ENCODE measurements at places on chromosomes 6 and 20.

DNA sequence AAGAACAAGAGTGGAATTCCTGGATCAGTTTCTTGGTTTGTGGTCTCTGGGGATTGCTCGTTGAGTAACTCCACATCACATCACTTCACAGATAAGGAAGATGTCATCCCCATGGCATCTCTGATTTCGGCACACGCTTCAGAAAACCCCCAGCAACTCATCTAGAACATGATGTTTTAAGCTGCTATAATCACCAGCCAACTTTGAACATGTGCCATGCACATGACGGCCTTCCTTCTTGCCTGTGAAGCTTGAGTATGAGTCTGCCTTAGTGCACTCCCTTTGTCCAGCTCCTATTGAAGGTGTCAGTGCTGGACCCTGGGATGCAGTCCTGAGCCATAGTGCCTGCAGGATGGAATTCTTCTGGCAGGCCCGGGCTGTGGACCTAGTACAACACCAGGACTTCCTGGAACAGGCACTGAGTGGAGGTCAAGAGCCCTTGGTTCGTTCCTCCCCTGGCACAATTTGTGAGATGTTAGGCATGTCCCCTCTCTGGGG, 231.5 kb upstream of the SUPT3H start:
- DNase-seq: no peak

GRCh38 chr6:133609415-133610226, 279.3 kb upstream of the TCF21 start:
- DNase-seq: no peak

GRCh38 chr20:12965870-12966251, 42.9 kb upstream of the SPTLC3 start:
- no peak for DNase-seq

GRCh38 chr20:1897965-1898464, 2.8 kb downstream of the SIRPA start:
- peak; percentile 72 for DNase-seq

GRCh38 chr6:27135087-27135657, 112.3 kb upstream of the PRSS16 start:
- no peak for DNase-seq

DNA sequence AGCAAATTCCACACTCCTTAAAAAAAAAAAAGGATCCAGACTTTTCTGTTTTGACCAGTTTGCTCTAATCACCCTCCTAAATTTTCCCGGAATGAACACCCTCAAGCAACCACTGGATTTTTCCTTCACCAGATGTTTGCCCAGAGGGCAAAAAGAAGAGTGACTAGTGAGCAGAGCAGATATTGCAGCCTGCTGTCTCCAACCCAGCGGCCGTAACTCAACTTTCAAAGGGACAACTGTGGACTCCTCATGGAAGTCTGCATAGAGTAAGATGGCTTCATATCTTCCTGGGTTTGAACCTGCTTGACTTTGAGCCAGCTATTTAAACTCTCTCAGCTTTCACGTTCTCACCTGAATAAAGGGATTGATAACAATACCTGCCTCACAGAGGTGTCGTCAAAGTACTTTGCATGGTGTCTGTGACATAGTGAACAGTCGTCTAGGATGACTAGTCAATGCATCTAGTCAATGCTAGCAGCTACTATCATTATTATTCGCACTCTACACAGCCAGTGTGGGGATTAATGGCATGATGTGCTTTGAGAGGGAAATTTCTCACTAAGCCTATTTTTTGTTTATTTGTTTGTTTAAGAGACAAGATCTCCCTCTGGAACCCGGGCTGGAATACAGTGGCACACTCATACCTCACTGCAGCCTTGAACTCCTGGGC, 92.2 kb upstream of the HIVEP1 start:
- no peak for DNase-seq

GRCh38 chr6:89111933-89112332, 5.9 kb downstream of the SRSF12 start:
- no peak for DNase-seq

DNA sequence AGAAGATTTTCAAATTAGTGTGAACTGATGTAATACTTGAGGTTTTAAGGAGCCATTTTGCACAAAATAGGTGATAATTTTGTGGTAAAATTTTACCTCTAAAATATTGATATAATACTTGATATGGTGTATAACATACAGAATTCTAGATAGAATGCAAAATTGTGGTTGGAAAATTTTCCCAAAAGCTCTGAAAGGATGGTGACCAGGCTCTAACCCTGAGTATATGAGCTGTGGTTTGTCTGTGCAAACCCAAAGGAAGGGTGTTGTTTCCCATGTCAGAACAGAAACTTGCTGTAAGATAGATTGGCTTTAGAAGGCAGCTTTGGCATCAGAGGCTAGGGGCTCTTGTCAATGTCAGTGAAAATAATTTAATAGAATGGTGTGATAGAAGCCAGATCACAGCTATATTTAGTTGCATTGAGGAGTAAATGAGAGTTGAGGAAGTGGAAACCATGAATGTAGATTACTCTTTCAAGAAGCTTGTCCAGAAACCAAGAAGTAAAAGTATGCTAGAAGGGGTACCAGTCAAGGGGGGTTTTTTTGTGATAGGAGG, 257.7 kb downstream of the FARS2 start:
- DNase-seq: peak; percentile 17

DNA sequence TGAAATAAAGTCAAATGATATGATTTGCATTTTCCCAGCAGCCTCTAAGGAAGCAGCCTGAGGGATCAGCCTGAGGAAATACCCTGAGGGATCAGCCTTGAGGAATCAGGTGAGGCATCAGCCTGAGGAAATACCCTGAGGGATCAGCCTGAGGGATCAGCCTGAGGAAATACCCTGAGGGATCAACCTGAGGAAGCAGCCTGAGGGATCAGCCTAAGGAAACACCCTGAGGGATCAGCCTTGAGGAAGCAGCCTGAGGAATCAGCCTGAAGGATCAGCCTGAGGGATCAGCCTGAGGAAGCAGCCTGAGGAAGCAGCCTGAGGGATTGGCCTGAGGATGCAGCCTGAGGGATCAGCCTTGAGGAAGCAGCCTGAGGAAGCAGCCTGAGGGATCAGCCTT, 669.7 kb upstream of the AGPAT4 start:
- DNase-seq: no peak

- DNase-seq: no peak
Observed at GRCh38 chr6:133906050-133906449, 17.1 kb downstream of the TCF21 start.

DNA sequence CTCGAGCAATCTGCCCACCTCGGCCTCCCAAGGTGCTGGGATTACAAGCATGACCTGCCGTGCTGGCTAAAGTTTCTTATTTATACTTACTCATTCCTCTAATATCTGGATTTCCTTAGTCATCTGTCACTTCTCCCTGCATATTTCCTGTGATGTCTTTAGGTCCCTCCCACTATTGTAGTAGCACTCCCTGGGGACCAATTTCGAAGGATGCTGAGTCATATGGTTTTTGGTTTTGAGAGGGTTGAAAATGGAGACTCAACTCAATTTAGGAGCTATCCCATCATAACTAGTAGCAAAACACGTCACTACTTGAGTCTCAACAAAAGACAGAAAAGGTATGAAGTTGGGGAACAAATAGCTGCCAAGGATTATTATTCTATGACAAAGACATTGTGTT, 20.2 kb downstream of the MCUR1 start:
- no peak for DNase-seq

GRCh38 chr20:16314320-16314719, 258.9 kb downstream of the KIF16B start:
- peak; percentile 8 for DNase-seq

GRCh38 chr6:99611148-99611547, 4.5 kb downstream of the PRDM13 start:
- peak; percentile 79 for DNase-seq

DNA sequence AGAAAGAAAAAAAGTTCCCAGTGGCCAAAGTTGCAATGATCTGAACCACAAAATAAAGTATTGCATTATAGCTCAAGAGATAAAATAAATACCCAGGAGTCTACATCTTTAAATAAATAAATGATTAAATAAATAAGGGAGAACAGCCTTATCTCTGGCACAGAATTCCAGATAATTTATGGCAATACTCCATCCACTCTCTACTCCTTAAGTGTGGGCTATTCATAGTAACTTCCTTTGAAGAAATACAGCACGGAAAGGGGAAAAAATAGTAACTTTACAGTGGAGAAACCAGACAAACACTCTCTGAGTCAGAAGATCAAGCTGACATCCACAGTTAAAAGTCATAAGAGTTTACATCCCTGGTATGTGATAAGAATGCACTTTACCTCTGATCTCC, 11.6 kb downstream of the AURKA start:
- DNase-seq: no peak

DNA sequence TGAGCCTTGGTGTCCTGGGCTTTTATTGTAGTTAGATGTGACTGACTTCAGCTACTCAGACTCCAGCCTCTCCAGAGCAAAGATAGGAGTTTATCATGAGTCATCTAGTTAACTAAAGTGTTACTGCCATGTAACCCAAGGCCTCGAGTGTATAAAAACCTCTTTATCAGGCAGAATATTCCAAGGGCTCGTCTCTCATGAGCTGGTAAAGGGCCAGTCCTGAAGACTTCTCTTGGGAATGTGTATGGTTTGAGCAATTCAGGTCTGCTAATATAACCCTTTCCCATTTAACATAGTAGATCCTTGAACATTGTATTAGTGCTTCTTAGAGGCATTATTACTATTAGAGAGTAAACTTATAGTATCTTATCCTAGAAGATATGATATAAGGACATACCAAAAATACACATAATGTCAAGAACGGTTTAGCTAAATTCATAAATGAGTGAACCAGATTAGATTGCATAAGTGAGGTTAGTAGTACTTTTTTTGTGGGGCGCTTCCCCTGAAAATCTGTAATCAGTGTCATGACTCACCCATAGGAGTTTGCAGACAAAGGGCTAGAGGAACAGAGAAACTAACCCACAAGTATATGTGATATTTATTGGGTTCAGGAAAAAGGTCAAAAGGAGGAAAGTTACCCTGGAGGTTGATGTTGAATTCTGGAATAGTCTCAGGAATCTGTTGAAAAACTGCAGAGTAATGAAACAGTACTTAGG, 16.0 kb downstream of the DSE start:
- no peak for DNase-seq

GRCh38 chr20:49052334-49052733, 6.2 kb downstream of the CSE1L start:
- no peak for DNase-seq

- no peak for DNase-seq
Observed at GRCh38 chr6:45854149-45854742, 161.4 kb downstream of the CLIC5 start.

GRCh38 chr6:153126218-153126617, 4.9 kb downstream of the RGS17 start:
- no peak for DNase-seq

DNA sequence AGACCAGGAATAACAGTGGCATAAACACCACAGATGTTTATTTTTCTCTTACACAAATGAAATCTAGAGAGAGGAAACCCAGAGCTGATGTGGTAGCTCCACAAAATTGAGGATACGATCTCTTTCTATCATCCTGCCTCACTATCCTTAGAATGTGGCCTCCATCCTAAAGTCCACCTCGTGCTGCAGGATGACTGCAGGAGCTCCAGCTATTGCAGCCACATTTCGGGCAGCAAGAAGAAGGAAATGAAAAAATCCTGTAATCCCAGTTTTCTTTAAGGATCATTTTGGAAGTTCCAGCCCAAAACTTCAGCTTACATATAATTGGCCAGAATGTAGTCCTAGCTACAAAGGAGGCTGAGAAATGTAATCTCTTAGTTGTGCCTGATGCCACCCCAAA, 41.2 kb upstream of the ARFGEF2 start:
- DNase-seq: no peak

- no peak for DNase-seq
Observed at GRCh38 chr6:140209775-140210174, 835.3 kb upstream of the CITED2 start.

GRCh38 chr6:106103728-106104109, 17.6 kb downstream of the PRDM1 start:
- DNase-seq: no peak

- no peak for DNase-seq
Observed at GRCh38 chr6:28758046-28758817, 165.6 kb downstream of the TRIM27 start.

GRCh38 chr6:127458817-127459216, 372 bp downstream of the KIAA0408 start:
- DNase-seq: no peak

DNA sequence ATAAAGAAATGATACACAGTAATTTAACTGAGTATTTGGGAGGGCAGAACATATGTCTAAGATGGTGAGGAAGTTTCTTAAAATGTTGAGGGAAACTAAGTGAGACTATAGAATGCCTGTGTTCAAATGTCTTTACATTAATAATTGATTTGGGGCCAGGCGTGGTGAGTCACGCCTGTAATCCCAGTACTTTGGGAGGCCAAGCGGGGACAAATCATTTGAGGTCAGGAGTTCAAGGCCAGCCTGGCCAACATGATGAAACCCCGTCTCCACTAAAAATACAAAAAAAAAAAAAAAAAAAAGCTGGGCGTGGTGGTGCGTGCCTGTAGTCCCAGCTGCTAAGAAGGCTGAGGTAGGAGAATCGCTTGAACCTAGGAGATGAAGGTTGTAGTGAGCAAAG, 66.7 kb downstream of the THEMIS start:
- no peak for DNase-seq

GRCh38 chr6:143536866-143537691, 25.6 kb upstream of the FUCA2 start:
- peak; percentile 69 for DNase-seq

DNA sequence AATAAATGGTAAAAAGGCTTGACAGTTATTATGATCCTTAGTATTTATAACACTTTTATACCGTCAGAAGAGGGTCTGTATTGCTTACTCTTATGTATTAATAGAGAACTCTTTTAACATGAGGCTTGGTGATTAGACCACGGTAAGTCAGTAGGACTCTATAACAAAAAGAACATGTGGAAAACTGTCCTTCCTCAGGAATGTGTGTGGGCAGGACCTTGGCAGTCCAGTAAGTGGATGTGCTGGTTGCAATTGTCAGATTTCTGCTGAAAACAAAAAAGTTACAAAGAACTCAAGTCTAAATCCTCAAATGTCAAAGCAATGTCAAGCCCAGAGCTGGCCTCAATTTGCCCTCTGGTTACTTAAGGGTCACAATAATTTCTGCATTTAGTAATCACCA, 81.1 kb downstream of the PLCG1 start:
- DNase-seq: no peak

DNA sequence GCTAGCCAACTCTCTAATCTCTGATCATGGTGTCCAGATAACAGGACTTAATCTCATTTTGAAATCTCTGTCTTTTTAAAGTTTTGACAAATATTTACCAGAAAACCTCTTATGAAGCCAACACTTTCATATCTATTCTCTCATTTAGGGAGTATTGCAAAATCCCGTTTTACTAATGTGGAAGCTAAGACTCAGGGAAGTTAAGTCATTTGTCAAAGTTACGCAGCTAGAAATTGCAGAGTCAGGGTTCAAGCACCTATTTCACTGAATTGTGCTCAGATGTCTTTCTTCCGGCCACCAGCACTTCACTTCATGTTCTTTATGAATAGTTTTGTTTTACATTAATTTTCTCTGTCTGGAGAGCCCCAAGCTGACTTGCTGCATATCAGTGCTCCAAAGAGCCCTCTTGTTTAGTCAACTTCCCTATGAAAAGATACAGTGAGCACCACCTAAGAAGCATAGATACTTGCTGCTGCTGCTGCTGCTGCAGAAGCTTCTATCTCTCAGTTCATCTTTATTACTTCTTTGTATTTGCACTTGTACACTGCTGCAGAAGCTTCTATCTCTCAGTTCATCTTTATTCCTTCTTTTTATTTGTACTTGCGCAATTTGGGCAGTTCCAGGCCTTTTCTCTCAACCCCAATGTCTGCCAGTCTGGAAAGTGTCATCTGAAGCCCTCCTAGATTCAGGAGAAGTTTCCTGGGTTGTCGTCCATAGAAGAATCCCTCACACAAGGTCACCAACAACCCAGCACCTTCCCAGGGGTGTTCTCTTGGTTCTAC, 329.7 kb downstream of the MAFB start:
- DNase-seq: no peak
